ENCODE measurements at places on chromosomes 2 and 18.

DNA sequence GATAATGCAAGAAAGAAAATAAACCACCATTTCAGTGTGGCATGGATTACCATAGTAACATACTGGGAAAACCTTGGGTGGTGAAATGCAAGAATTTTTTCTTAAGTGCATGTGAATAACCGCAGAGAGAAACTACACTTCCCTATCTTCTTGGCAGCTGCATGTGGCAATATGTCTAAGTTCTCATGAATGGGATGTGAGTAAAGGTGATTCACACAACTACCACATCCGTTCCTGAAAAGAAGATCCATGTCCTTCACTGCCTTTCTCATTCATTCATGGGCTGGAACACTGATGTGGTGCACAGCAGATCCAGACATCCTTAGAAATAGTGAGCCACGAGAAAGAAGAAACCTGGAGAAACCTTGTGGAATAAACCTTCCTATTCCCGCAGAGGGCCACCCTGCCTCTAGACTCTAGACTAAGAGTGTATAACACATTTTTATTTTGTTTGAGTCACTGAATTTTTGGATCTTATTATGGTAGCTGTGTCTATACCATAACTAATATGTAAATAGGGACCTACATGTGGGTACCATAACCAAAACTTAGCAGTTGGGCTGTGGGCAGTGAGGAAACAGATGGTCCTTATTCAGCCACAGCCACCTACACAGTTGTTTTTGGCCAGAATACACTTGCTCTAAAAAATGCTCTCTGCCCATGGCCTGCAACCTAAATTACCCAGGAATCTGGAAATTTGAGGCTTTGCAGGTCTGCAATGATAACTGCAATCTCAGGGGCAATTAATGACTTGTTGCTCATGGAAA, 573.3 kb downstream of the LRP1B start:
- no peak overlapping the region for H3K27ac ChIP-seq
- no peaks in the 10 kb centered on the region for H3K27me3 ChIP-seq
- H3K4me3 ChIP-seq = no peak overlapping the region
- H3K4me1 ChIP-seq = no peaks in the 10 kb centered on the region
- no peaks in the 10 kb centered on the region for H3K36me3 ChIP-seq
- DNase-seq = no peak

DNA sequence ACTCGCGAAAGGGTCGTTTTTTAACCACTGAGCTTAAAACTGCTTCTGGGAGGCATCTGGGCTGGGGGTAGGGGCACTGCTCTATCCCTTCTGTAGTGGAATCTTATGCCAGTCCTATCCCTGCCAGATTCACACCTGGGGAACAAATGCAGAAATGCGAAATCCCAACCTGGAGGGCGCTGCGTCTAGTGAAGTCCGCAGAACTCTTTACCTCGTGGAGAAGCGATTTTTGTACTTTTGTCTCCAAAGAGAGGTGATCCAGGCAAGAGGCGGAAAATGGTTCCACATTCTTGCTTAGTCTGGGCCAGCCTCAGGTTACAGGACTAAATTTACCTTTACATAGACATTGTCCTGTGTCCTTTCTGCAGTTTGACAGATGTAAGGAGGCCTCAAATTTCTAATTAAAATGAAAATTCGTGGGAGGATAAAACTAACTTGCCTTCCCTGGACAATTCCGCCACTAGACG, 10.4 kb downstream of the TBR1 start:
- H3K27me3 ChIP-seq = peaks cover 21% of the 10 kb centered on the region
- H3K4me1 ChIP-seq = peaks cover 7% of the 10 kb centered on the region
- H3K4me3 ChIP-seq = no peak overlapping the region
- no peak for DNase-seq
- H3K36me3 ChIP-seq = no peaks in the 10 kb centered on the region

GRCh38 chr18:285817-286216, 18.0 kb upstream of the THOC1 start:
- no peaks in the 10 kb centered on the region for H3K36me3 ChIP-seq
- H3K4me1 ChIP-seq = no peaks in the 10 kb centered on the region
- DNase-seq = no peak
- peaks cover 3% of the 10 kb centered on the region for H3K27me3 ChIP-seq
- no peak overlapping the region for H3K4me3 ChIP-seq
- H3K27ac ChIP-seq = no peak overlapping the region

DNA sequence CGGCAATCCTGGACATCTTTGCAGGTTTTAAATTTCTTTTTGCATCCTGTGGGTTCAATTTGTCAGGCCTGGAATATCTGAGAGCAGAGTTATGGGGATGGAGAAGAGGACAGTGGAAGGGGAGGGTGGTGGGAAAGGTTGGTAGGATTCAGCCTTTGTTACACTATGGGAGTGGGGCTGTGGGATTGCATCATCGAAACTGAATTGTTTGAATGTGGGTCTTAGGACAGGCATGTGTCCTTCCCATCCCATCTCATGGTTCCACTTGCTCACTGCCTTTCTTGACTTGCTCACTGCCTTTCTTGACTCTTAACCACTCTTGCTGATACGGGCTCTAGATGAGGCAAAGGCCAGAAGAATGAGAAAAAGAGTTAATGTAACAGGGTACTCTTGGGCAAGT, 12.9 kb downstream of the IGFBP2 start:
- peaks cover 82% of the 10 kb centered on the region for H3K4me1 ChIP-seq
- DNase-seq = no peak
- H3K4me3 ChIP-seq = no peak overlapping the region
- H3K27ac ChIP-seq = peak overlapping the region; percentile 27
- no peaks in the 10 kb centered on the region for H3K27me3 ChIP-seq

DNA sequence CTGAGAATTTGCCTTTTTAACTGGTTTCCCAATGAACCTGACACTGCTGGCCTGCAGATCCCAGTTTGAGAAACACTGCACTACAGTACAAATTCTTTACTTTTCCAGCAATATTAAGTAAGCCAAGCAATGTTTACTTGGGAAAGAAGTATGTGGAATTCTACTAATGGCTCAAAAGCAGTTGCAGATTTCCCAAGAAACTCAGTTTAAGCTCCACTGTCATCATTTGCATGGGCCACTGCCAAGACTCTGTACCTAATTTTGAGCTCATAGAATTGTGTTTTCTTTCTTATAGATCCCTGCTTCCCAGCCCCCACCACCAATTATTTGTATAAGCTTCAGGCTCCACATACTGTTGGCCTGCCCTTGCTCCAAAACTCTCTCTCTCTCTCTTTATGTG, 676.1 kb downstream of the RNF144A start:
- no peaks in the 10 kb centered on the region for H3K4me1 ChIP-seq
- H3K4me3 ChIP-seq = no peak overlapping the region
- H3K36me3 ChIP-seq = no peaks in the 10 kb centered on the region
- no peaks in the 10 kb centered on the region for H3K27me3 ChIP-seq
- no peak overlapping the region for H3K27ac ChIP-seq

DNA sequence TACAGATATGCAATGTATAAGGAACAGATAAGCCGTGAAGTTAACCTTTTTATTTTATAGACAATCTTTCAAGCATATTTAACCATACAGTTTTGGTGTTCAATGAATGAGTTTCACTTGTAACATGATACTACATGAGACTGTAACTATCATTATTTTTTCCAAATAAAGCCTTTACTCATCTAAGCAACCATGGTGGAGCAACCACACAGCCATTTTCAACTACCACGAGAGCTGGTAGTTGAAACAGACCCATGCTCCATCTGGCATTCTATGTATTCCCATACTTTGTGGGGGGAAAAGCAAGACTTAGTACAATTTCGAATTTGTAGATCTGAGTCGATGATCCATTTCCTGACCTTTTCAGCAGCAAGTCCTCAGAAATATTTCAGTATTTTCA, 159.3 kb upstream of the RND3 start:
- H3K36me3 ChIP-seq = no peaks in the 10 kb centered on the region
- H3K4me1 ChIP-seq = no peaks in the 10 kb centered on the region

- no peak for DNase-seq
- H3K4me3 ChIP-seq = no peak overlapping the region
- H3K4me1 ChIP-seq = peaks cover 87% of the 10 kb centered on the region
- no peaks in the 10 kb centered on the region for H3K27me3 ChIP-seq
- H3K27ac ChIP-seq = peak overlapping the region; percentile 63
- H3K36me3 ChIP-seq = no peaks in the 10 kb centered on the region
Measured at GRCh38 chr18:48831802-48832201, 119.0 kb downstream of the SMAD7 start.

GRCh38 chr18:80086281-80086680, 22.8 kb upstream of the ADNP2 start:
- no peak overlapping the region for H3K4me3 ChIP-seq
- no peaks in the 10 kb centered on the region for H3K27me3 ChIP-seq
- no peak for DNase-seq

GRCh38 chr2:80122675-80123074, 181.9 kb downstream of the LRRTM1 start:
- H3K36me3 ChIP-seq = no peaks in the 10 kb centered on the region
- H3K4me1 ChIP-seq = no peaks in the 10 kb centered on the region
- DNase-seq = no peak
- H3K4me3 ChIP-seq = no peak overlapping the region

GRCh38 chr18:62877411-62878221, 162.3 kb downstream of the PHLPP1 start:
- H3K27me3 ChIP-seq = no peaks in the 10 kb centered on the region
- no peak overlapping the region for H3K27ac ChIP-seq
- H3K36me3 ChIP-seq = no peaks in the 10 kb centered on the region
- H3K4me1 ChIP-seq = peaks cover 8% of the 10 kb centered on the region

- DNase-seq = no peak
- peak overlapping the region; percentile 75 for H3K27ac ChIP-seq
- H3K4me3 ChIP-seq = no peak overlapping the region
- peaks cover 18% of the 10 kb centered on the region for H3K36me3 ChIP-seq
- H3K4me1 ChIP-seq = peaks cover 84% of the 10 kb centered on the region
- H3K27me3 ChIP-seq = no peaks in the 10 kb centered on the region
Measured at GRCh38 chr2:47038656-47039488, 116.2 kb downstream of the STPG4 start.
